ENCODE measurements at places on chromosomes 3 and 15. TPM values are rescaled to one million over a fixed set of nuclear protein-coding genes. Genes with fewer than 3 reads are reported as not detected.

GRCh38 chr15:49372366-49372765 is 50.7 kb upstream of the FGF7 start:
- no peaks in the 10 kb centered on the region for H3K36me3 ChIP-seq
- H3K27me3 ChIP-seq: no peaks in the 10 kb centered on the region
- DNase-seq: no peak
- no peak overlapping the region for H3K27ac ChIP-seq
- no peak overlapping the region for H3K4me3 ChIP-seq
- H3K4me1 ChIP-seq: no peaks in the 10 kb centered on the region

SUCNR1 gene
- 0.33 TPM for total RNA-seq

EPB42 gene
- not detected for total RNA-seq

GOLGA6L4 gene
- total RNA-seq: 5.4 TPM

DNA sequence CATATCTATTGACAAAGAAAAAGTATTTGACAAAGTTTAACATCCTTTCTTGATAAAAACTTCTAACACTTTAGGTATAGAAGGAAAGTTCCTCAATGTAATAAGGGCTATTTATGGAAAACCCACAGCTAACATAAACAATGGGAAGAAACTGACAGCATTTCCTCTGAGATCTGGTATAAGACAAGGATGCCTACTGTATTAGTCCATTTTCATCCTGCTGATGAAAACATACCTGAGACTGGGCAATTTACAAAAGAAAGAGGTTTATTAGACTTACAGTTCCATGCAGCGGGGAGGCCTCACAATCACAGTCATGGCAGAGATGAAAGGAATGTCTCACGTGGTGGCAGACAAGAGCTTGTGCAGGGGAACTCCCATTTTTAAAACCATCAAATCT is 17.8 kb upstream of the CLDN1 start:
- no peaks in the 10 kb centered on the region for H3K27me3 ChIP-seq
- H3K4me3 ChIP-seq: no peak overlapping the region
- peaks cover 6% of the 10 kb centered on the region for H3K4me1 ChIP-seq
- H3K36me3 ChIP-seq: no peaks in the 10 kb centered on the region
- no peak for DNase-seq
- H3K27ac ChIP-seq: no peak overlapping the region

DNA sequence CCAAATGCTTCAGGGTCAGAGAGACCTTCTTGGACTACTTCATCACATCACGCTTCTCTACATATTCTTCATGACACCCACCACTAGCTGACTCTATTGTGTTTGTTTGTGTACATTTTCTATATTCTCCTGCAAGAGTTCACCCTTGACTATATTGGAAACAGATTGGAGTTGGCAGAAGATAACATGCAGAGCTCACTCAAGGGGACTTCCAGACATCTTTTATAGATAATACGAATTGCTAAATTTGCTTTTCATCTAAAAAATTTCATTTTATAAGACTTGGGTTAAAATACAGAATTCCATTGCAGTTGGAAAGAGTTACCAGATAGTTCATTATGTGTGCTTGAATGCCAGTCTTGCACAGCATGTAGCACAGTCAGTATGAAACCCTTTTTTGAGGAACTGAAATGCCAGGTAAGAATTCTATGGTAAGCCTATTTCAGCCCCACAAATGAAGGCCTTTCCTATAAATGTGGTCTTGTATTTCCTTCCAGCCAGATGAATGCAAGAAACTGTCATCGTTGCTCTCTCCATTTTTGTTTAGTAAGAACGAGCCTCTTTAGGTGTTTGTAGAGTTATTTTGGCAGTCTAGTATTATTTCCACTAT is 177.6 kb downstream of the GHSR start:
- H3K4me3 ChIP-seq: no peak overlapping the region
- DNase-seq: no peak
- no peaks in the 10 kb centered on the region for H3K27me3 ChIP-seq
- peaks cover 3% of the 10 kb centered on the region for H3K36me3 ChIP-seq

DNA sequence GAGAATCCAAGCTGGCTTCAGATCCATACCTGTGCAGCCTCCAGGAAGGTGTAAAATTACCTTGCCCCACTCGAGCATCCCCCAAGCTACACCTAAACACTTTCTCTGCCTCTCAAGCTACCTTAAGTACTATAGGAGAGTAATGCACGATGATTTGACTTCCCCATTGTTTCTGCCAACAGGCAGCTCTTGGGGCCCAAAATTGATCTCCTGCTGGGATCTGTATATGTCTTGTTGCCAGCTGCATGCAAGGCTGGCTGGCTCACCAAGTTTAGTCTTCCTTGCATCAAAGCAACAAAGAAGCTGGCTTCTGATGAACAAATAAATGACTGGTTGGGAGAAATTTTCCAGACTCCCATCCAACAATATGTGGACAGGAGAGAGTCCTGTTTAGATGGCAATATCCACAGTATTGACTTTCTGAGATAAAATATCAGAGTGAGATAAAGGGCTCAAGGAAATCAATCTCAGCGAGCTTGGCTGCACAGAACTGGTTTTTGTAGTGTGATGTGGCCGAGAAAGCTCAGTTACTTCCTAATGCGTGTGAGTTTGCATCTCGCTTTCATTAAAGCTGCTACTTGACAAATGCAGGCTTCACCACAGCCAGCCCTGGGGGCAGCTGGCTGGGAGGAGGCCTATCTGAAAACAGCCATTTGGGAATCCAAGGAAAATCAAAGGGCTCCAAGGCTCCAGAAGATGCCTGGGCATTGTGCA is 140.7 kb downstream of the MINAR1 start:
- peaks cover 12% of the 10 kb centered on the region for H3K4me1 ChIP-seq
- H3K27me3 ChIP-seq: no peaks in the 10 kb centered on the region
- no peak overlapping the region for H3K27ac ChIP-seq
- no peak for DNase-seq
- no peak overlapping the region for H3K4me3 ChIP-seq
